Germinal center (tissue), 1 donor: ENCODE measurements at places on chromosomes 5 and 9.

- no peak for DNase-seq
These were observed 498.2 kb downstream of the CDH12 start for GRCh38 chr5:22354956-22355355.

DNA sequence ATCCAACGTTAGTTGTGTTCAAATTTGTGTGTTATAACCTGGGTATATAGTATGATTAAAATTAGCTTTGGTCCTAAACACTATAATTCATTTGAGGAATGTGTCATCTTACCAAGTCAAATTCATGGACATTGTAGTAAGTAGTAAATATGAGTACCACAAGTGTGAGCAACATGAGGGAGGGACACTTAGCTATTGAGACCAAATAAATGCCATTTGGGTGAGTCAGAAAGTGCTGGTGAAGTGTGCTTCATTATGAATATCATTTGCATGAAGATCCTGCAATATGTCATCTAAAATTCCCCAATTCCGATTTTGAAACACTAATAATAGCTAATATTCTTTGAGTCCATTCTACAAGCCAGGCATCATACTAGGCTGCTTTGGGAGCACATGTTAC lies 336.7 kb upstream of the KIF2A start:
- DNase-seq: no peak

DNA sequence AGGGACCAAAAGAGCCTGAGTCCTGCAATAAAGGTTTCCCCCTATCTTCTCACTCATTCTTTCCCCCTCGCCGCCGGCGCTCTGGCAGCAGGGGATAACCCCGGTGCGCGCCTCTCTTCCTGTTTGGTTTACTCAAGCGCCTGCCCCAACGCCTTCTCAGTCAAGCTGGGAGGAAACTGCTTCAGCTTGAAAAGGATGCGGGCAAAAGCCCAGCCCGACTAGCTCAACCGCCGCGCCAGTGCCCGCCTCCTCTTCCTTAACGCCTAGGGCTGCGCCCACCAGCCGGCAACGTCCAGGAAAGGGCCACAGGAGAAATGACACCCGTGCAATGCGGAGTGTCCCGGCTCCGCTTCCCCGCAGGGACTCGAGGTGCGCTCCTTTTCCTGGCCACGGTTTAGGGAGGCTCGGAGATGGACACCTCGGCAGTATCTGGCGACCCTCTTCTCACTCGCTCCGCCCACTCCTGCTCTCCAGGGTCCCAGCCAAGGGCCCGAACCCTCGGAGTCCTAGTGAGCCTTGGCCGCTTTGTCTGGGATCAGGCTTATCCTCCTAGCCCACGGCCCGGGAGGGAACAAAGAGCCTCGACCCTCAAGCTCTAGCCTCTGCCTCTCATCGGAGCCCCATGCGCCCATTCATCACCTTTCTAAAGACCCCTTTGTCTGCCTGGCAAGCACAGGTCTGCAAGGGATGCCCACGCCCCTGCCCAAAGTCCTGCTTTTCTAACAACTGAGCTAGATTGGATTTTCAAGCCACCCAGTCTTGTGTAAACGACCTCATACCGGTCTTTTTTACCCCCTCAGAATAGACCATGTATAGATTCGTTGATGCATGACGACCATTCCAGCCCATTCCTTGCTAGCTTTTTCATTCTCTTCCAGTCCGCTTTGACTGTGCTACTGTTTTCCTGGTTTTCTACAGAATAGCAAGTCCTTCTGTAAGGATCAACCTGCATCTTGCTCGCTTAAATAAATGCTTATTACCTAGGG lies 2.0 kb downstream of the ST8SIA4 start:
- DNase-seq: peak; percentile 74

DNA sequence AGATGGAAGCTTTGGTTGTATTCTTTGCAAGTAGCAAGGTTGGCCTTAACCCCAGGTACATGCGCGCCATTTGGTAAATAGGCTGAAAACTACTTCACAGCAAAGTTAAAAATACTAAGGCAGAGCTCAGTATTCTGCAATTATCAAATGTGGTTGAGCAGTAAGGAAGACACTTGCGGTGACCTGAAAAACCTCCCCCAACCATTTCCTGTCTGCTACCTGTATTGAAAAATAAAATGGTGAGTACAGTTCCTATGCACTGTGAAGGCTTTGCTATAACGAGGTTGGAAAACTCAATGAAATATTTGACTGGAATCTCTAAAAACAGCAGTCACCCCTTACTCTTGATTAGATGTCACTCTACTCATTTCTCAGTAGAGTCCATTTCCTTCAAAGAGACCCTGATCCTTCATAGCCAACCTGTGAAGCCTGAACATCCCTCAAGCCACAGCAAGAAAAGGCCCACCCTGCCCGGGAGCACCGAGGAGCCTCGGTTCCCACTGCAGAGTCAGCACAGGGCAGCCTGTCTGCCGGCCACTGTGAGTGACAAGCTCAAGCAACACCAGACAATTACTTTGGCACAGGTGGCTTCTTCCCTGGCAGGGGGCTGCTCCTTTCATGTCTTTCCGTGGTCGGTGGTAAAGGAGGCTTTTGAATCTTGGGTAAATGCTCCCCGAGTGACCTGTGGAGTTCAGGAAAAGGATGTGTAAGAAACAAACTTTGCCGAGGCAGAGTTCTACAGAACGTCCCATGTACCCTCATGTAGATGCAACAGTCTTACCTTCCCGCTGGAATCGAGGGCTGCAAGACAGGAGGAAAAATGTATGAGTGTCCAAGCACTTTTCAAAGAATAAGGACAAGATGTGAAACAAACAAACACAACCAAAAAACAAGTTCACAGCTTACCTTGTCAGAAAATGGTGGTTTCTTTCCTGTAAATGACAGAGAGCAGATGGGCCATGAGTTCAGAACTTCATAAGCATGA lies 29.6 kb downstream of the C5orf58 start:
- no peak for DNase-seq

DNA sequence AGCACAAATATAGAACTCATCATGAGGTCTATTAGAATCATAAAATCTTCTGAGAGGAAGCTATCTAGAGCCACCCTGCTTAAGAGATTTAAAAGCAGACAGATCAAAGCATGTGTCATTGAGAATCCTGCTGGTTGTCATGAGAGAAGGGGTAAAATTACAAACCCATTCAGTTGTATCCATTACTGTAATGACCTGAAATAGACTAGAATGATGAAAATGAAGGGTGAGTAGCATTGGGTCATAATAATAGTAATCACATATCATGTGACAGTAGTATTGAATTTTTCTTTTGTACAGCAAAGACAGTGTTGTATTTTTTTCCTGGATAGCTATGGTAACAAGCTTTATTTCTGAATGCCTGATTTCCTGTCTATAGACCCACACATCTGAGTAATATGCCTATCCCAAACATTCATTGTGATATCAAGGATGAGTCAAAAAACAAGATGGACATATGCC lies 149.0 kb downstream of the PDE4D start:
- DNase-seq: no peak

- no peak for DNase-seq
These were observed 43.1 kb downstream of the ADAMTS16 start for GRCh38 chr5:5183189-5183699.

DNA sequence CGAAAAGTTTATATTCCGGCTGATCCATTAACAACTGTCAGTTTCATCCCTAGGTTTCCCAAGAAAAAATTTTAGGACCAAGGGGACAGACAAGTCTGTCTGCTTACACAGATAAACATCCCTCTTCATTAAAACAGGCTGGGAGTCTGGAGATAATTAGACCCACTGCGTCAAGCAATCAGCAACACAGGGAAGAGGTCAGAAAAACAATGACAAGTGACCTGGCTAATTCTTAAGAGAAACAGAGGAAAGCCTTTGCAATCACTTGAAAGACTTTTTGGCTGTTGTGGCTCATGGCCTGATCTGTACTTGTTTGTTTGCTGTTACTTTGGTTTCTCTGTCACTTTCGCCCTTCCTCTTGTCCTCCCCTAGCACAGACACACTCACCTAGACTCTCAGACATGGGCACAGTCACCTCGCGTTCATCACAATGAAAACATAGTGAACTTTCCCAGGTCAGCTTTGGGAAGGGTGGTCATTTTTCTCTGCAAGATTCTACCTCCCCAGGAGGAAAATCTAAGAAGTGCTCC lies 2.9 kb upstream of the CCDC192 start:
- DNase-seq: no peak

- DNase-seq: no peak
These were observed 46.0 kb downstream of the C7 start for GRCh38 chr5:40955313-40955712.

GRCh38 chr9:87497080-87497603 lies 525 bp upstream of the DAPK1 start:
- no peak for DNase-seq

DNA sequence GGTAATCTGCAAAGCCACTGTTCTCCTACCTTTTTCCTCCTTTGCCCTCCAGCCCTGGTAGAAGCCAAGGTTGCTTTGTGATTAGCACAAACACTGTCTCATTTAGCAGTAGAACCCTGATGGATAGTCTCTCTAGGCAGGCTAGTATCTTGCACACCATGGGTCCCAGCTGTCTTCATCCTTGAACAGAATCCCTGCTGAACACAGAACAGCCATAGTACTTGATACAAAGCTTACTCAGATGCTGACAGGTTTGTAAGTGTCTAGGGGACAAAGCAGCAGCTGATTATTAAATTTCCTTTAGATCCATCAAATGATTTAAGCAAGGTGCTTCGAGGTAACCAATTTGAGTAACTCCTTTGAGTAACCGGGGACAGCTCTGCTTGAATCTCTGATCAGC lies 163.7 kb upstream of the PPP1R2B start:
- DNase-seq: no peak

DNA sequence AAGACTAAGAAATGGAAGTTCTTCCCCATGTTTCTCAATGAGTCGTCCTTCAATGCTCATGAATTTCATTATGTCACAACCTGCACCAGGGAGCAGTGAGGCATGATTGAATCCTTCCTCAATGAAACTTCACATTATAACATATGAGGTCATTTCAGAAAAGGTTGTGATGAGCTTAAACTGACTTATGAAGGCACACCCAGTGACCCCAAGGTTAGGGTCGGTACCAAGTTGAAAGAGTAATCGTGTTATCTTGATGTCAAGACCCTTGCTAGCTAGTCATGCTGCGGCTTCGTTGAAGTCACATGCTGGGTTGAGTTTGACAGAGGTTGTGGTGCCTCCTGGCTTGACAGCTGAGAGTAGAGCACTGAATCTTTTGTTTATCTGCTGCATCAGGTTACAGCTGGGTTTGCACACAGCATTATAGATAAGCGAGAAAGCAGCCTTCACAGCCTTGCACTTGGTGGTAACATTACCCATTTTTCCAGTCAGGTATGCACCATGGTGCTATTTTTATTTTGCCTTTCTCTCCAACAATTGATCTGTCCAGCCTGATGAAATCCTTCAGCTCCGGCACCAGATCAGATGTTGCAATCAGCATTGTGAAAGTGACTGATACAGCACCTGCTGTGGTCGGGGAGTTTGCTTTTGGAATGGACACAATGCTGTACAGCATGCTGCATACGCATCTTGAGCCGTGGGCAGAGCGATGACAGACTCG lies 133.2 kb downstream of the ERCC6L2 start:
- no peak for DNase-seq

- DNase-seq: no peak
These were observed 10.5 kb downstream of the FAM81B start for GRCh38 chr5:95401626-95402025.

- no peak for DNase-seq
These were observed 40.1 kb upstream of the RNF180 start for GRCh38 chr5:64125521-64125920.

GRCh38 chr5:174609116-174609515 lies 115.3 kb upstream of the MSX2 start:
- DNase-seq: no peak

GRCh38 chr5:143182106-143182505 lies 221.4 kb downstream of the NR3C1 start:
- no peak for DNase-seq

- DNase-seq: peak; percentile 41
These were observed 168.5 kb downstream of the AUH start for GRCh38 chr9:91193087-91193657.

- DNase-seq: peak; percentile 42
These were observed at the start of gene GGTA1 for GRCh38 chr9:121499427-121500164. TSS of gene GGTA1 (minus strand) at chr9:121499844. CDS start at chr9:121467922, 31,922 bp downstream.

- DNase-seq: no peak
These were observed 355.6 kb upstream of the IZUMO3 start for GRCh38 chr9:24901319-24901718.

GRCh38 chr9:117535434-117535833 lies 120.6 kb upstream of the ASTN2 start:
- no peak for DNase-seq

GRCh38 chr9:16671591-16672137 lies 198.8 kb downstream of the BNC2 start:
- no peak for DNase-seq

GRCh38 chr9:751137-752051 lies 90.1 kb upstream of the DMRT1 start:
- peak; percentile 50 for DNase-seq

GRCh38 chr5:1054799-1055775 lies 46.5 kb downstream of the NKD2 start:
- no peak for DNase-seq

DNA sequence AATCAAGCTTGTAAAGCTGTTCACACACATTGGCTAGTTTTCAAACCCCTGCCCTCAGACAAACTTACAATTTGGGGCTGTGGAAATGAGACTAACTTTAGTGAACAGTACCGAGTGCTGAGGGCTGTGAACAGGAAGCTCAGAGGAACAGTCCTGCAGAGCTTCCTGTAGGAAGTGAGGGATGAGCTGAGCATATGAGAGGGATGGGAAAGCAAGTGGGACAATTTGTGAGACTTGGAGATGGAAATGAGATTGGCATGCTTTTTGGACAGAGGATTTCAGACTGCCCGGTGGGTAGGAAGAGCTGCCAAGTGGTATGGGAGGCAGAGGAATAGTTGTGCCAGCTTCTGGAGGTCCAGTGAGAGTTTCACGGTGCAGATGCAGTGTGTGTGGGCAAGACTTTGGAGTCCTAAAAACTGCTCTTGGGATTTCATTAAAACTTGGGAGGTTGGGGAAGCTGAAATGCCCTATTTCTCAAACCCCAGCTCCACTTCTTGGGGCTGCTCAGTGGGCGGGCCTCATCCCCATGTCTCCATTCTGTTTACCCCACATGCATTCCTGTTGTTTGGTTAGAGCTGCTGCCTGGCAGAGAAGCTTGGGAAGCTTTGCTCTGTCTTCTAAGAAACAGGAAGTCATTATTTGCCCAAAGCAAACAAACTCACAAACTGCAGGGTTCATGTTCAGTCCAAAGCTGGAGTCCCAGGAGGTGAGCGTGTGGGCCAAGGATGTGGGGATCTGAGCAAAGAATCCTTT lies 267.5 kb downstream of the ZSWIM6 start:
- no peak for DNase-seq

DNA sequence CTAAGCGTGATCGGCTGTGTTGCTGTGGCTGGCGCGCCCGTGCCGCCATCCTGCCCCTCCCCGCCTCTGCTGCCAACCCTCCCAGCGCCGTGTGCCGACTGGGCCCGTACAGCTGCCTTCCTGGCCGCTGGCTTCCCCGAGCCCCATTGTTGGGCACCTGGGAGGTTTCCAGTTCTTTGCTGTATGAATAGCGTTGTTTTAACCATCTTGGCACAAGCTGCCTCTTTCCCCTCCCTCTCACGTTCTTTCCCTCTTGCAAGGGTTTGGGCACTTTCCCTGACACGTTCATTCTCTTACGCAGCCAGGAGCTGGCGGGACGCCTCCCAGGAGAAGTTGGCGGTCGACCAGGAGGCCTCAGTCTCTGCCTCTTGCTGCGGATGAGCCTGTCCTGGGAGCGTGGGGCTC lies 43.1 kb upstream of the RXRA start:
- DNase-seq: no peak

- no peak for DNase-seq
These were observed 31.7 kb downstream of the NRG2 start for GRCh38 chr5:140011297-140011802.

- DNase-seq: no peak
These were observed 176.7 kb downstream of the NXNL2 start for GRCh38 chr9:88711719-88712118.
